ENCODE measurements at places on chromosomes 2 and 18.

- DNase-seq, result no peak
These were observed 39.1 kb downstream of the RMC1 start for GRCh38 chr18:23542461-23542860.

DNA sequence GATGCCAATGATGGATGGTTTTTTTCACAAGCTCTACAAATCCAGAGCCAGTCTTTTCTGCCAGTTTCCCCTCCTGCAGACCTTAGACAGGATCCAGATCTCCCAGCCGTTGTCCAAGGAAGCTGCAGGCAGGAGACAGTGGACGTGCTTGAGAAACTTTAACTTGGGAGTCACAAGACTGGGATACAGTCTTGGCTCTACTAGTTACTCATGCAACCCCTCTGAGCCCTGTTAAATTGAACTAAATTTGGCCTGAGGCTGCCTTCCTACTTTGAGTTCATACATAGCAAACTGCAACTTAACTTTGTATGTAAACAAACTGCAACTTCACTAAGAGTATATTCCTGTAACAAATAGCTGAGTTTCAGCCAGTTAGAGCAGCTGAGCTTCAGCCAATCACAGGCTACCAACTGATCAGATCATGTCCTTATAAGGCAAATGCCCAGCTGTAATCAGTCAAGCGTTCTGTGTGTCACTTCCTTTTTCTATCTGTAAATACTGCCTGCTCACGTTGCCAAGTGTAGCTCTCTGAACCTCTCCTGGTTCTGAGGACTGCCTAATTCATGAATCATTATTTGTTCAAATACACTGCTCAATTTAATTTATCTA is 140.9 kb downstream of the CAPN13 start:
- DNase-seq, result peak; percentile 94

DNA sequence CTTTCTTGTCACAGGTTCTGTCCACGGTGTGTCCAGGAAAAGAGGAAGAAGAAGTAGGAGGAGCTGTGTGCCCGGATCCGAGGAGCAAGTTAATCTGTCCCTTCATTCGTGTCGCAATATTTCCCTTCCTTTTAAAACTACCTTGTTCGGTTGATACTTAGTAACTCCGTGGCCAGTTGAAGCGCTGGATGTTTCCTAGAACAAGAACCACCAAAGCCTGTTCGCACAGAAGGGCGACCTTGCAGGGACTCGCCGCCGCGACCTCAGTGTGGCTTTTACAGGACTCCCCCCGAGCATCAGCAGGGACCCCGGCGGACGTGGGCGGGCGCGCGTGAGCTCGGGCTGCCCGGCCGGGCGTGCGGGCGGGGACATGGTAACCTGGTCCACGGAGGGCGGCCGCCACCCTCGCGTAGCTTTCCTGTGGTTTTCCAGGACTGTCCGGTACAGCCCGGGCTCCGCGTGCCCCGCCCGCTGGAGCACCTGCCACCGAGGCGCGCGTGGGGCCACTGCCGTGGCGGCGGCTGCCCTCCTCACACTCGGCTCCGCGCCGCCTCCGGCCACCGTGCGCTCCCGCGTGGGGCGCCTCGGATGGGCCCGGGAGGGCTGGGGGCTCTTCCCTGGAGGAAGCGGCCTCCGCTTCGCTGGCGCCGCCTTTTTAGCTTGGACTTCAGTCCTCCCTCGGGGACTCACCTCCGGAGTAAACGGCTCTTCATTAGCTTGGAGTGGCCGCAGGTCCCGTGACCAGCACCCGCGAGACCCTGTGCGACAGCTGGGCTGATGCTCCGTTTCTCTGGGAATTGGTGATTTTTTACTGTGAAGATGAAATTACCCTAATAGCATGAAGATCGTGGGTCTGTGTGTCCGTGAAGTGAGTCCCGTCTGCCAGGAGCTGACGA is 9.2 kb upstream of the D2HGDH start:
- DNase-seq, result no peak

DNA sequence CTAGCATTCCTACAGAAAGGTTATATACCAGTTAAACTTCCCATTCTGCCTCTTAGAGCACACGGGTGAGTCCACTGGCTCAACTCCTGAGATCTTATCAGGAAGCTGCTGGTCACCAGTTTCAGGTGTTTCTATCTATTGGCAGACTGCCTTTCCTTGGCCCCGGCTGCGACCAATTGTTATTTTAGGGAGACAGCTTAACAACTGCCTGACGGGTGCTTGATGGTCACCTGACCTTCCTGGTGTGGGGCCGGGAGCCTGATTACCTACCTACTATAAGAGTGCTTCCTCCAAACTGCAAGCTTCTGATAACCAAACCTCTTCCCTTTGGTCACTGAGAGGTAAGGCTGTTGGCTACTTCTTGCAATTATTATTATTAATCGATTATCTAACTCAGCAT is 122.1 kb upstream of the XIRP2 start:
- DNase-seq, result no peak

GRCh38 chr2:204401114-204401513 is 144.2 kb upstream of the PARD3B start:
- no peak for DNase-seq

GRCh38 chr2:238667639-238668038 is 180.2 kb upstream of the TWIST2 start:
- DNase-seq, result no peak

DNA sequence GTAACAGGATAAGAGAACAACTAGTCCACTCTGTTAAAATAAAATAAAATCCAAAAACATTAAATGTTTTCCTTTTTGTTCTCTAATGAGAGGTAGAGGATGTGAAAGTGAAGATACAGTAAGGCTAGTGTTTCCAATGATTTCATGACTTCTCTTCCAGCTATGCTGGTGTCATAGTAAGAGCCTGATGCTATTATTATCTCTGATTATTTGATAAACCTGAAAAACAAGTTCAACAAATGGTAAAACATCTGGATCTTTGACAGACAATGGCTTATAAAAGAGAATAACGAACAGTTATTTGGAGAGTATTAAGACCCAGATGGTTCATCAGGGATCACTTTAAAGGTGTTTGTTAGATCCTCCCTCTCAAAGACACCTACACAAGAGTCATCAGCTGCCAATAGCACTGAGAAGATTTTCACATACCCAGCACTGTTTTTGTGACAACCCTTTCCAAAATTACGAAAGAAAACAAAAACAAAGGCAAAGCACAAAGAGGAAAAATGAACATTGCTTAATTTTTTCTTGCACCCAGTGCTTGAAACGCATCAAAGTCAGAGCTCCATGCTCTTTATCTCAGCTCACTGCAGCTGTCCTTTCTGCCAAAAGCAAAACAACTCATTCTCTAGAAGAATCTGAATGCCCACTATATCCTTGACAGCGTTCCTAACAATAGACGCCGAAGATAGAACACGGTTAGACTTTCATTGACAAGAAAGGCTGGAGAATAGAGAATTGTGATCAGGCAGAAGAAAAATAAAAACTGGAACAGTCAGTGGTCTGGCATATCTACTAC is 168.6 kb downstream of the SLC8A1 start:
- DNase-seq, result no peak

- no peak for DNase-seq
These were observed 271.5 kb downstream of the HRH4 start for GRCh38 chr18:24731981-24732380.

DNA sequence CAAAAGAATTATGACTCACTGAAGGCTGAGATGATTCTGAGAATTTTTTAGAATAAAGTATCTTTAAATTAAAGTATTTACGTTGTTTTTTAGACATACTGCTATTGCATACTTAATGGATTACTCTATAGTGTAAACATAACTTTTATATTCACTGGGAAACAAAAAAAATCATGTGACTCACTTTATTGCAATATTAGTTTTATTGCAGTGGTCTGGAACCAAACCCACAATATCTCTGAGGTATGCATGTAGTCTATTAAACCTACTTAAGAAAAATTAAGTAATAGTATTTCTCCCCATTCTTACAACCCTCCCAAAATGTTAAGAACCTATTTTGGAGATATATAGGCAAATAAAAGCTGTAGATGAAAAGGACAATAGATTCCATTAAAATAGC is 142.9 kb upstream of the ZNF521 start:
- peak; percentile 32 for DNase-seq

GRCh38 chr2:42163444-42164045 is 5.6 kb upstream of the EML4 start:
- no peak for DNase-seq

GRCh38 chr2:147068071-147068470 is 776.8 kb upstream of the ACVR2A start:
- DNase-seq, result no peak

- no peak for DNase-seq
These were observed 183.9 kb upstream of the ST6GAL2 start for GRCh38 chr2:107069890-107070289.

DNA sequence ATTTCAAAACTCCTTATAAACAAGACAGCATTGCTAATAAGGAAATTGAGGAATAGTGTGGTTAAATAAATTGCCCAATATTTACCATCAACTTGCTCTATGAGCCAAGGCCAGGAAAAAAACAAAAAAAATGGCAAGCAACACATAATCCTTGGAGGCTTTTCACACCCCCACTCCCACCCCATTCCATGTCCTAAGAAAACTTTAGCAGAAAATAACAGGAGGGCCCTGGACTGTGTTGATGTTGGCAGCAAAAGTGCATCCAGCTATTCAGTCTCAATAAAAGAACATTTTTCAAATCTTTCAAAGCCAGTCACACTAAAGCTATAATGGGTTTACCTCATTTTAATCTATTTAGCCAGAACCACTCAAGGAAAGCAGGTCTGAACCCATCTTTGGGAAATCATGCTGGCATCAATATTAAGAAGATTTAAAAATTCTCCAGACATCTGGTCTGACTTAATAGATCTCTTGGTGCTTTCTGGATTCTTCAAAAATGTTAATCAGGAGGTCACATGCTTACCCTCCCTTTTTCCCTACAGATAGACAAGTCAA is 34.6 kb upstream of the STK17B start:
- peak; percentile 70 for DNase-seq

GRCh38 chr2:238873841-238874240 is 26.0 kb downstream of the TWIST2 start:
- no peak for DNase-seq

- DNase-seq, result no peak
These were observed 2.1 kb downstream of the ARID5A start for GRCh38 chr2:96538487-96539214.

GRCh38 chr2:236818281-236819045 is 248.8 kb downstream of the ACKR3 start:
- no peak for DNase-seq

All from BJ (cell line).